ENCODE measurements at places on chromosomes 12 and 14.

- no peak for DNase-seq
Observed at GRCh38 chr14:35234012-35234805, 58.0 kb upstream of the PSMA6 start.

- DNase-seq: no peak
Observed at GRCh38 chr14:90645842-90646443, 170.3 kb downstream of the TTC7B start.

DNA sequence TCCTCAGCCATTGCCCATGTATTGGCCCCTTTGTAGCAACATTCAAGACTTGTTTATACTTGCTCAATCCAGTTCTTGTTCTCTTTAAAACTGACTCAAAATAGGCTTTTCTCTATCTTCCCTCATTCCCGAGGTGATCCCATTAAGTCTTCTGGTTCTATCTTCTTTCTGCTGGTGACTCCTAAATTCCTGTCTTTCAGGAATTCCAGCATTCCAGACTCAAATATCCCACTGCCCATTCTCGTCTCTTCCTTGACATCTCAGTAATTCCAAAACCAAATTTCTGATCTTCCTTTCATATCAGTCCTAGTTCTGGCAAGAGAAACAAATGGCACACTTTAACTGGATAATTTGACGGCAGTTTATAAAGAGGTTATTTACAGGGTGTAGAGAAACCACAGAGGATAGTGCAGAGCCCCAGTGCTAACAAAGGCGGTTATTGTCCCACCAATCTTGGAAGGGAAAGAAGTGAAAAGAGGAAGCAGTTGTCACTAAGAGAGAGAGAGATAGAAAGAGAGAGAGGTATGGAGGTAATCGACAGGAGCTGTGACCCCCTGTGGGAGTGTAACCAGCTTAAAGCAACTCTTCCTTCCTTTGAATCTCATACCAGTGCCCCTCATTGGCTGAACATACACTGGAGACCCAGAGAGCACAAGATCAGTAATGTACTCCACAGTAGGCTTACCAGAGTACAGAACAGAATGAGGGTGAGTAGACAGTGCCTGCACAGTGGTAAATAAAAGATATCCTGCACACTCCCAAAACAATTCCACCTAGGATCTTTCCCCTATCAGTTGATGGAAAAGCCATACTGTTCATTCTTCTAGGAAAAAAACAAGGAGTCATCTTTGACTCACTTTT lies 177.6 kb upstream of the LMNTD1 start:
- no peak for DNase-seq

DNA sequence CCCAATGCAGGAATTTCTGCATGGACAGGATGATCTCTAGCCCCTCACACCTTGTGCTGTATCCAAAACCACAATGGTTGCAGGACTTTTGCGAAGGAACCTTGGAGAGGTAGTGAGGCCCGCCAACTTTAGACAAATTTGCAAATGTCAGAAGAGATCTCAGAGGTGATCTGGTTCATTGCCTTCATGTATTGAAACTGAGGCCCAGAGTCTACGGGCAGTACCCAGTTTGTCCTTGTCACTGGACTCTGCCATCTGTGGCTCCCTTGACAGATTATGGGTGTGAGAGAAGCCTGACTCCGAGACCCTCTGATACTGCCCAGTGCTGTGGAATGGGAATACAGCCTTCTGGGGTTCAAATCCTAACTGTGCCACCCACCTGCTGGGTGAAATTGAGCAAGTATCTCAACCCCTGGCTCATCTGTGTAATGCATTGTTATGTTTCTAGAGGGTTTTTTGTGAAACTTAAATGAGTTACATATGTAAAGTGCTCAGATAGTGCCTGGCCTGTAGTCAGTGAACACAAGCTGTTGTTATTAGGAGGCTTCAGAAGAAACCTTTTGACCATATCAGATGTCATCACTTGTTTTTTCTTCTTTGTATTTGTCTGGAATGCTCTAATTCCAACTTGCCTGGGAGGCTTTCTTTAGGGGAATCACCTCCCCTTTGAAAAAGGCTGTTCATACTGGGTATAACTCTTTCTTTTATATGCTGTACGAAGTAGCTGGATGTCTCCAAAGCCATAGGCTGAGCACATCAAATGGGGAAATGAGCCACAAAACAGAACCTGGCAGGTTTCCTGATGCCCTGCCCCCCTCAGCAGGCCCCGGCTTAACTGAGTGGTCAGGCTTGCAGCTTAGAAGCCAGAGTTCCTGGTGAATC lies 71.4 kb upstream of the SRSF5 start:
- no peak for DNase-seq

- no peak for DNase-seq
Observed at GRCh38 chr14:89339579-89339978, 77.5 kb downstream of the FOXN3 start.

DNA sequence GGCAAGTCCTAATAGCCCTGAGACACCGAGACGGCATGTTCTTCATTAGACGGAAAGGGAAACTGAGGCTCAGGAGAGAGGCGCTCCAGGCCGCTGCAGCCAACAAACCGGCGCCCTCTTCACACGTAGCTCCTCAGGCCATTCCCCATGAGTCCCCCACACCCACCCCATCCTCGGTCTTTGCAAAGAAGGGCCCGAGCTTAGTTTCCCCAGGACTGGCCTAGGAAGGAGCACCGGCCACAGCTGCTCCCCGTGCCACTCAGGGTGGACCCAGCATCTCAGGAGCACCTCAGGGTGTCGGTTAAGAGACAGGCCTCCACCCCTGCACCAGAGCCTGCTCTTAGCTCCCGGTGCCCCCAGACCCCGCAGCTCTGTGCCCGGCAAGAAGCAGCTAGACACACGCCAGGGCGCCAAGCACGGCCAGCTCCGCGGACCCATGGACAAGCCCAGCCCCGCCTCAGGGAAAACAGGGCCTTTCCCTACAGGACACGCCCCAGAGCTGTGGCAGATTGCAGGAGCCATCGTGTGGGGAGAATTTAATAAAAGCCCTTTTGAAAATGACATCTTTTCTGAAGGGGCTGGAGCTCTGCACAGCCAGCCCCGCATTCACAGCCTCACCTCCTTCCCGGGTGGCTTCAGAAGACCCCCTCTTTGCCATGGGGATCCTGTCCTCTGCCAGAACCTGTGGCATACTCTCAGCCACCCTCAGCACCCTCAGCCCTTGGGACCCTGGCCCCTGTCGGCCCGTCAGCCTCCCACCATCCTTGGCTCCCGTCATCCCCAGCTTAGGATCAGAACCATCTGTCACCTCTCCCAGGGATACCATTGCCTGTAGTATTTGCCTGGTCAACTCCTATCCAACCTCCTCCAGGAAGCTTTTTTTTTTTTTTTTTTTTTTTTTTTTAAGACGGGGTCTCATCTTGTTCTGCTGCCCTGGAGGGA lies 59.7 kb downstream of the LGMN start:
- no peak for DNase-seq

DNA sequence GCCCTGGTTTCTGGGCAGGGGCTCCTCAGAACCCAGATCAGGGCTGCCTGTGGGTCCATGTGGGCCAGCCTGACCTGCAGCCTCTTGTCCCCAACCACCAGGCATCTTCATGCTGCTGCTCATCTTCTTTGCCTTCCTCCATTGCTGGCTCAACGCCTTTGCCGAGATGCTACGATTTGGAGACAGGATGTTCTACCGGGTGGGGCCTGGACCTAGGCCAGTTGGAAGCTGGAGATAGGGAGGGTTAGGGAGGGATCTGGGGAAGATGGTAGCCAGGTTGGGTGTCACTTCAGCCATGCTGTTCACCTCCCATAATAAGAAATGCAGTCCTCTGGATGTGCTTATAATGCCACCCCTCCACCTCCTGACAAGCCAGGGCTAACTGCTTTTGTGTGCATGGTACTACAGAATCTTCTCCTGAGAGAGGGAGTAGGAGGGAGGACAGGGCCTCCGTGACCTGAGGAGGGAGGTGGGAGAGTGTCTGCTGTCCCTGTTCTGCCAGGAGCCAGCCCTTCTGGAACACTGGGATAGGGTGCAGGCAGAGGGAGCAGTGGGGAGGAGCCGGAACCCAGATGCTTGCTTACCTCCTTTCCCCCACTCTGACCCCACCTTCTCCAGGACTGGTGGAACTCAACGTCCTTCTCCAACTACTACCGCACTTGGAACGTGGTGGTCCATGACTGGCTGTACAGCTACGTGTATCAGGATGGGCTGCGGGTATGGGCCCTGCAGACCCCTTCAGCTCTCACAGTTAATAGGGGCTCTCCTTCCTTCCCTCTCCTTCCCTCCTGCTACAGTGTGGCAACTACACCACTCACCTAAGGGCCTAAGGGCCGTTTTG lies 17.6 kb downstream of the SOAT2 start:
- DNase-seq: no peak

DNA sequence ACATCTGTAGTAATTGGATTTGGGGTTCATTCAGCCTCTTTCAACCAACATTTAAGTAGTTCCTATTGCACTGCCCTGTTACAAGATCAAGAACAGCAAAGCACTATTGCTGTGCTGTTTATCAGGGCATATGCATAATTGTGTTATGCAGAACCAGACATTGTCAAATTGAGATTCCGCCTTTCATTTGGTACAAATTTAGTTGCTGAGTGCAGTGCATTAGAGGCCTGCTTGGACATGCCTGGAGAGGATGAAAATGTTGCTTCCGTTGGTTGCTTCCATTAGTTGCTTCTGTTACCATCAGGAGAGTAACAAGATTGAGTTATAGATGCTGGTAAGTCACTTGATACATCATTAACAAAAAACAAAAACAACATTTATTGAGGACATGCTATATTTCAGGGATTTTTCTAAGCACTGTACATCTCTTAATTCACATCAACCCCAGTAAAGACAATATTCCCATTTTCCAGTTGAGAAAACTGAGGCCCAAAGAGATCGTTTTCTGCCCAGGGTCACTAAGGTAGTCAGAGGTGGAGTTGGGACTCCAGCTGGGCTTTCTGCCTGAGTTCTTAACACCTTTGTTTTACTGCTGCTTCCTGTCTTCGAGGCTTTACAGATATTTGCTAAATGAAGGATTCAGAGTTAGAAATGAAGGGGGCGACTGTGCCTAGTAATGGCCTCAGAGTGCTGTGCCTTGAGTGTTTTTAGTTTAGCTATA lies 79.3 kb downstream of the PPP2R5C start:
- no peak for DNase-seq

DNA sequence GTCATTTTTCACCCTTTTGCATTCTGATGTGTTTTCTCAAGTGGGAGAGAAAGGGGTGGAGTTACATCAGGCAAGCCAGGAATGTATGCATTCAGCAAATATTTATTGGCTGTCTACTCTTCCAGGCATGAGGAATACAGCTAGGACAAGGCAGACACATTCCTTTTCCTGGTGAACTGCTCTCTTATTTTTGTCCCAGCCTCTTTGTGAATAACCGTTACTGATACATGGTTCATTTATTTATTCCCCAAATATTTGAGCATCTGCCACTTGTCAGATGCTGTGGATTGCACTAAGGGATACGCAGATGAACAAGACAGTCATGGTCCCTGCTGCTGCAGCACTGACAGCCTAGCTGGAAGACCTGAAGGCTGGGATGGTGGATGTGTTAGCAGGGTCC lies 6.1 kb downstream of the PELI2 start:
- DNase-seq: no peak

DNA sequence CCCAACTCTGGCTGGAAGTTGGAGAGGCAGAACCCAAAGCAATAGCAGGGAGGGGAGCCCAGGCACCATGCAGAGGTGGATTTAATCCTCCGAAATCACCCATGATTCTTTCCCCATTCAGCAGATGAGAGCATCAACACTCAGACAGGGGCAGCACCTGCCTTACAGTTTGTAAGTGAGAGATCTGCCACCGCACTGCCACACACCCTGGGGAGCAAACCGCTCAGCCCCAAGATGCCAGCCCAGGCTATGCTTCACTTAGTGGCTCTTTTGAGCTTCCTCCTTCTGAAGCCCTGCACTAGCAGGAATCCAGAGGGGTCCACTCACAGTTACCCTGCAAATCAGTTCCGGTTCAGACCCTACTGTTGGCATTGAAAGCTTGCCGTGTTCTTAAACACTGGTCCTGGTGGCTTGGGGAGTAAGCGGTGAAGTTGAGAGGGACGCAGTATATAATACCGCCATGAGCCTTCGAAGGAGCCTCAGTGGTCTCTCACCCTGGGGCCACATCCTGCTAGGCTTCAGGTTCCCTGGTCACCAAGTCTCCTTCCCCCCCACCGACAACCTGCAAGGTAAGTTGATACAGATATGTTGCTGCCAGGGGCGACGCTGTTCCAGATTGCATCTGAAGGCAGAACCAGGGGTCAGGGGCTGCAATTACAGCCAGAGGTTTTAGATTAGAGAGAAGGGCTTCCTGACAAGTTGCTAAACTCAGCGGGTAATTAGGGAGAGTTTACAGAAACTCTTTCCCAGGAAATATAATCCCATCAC lies 72.0 kb upstream of the CCND2 start:
- DNase-seq: no peak

DNA sequence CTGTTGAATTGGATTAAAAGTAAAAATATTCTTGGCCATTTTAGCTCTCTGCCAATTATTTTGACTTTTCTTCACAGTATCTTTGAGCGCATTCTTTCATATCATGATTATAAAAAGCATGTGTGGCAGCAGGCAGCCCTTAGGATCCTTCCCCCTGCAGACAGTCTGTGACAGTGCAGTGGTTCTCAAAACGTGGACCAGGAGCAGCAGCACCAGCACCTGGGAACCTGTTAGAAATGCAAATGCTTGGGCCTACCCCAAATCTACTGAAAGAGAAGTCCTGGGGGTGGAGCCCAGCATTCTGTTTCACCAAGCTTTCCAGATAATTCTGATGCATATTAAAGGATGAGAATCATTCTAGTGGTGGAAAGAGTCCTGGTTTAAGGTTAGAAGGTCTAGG lies 155.6 kb downstream of the MON2 start:
- no peak for DNase-seq

- no peak for DNase-seq
Observed at GRCh38 chr14:95039993-95040348, 117.4 kb downstream of the DICER1 start.

- DNase-seq: no peak
Observed at GRCh38 chr12:53960187-53961024, 5.7 kb downstream of the HOXC12 start.

GRCh38 chr12:42407306-42407705 lies 81.3 kb downstream of the PPHLN1 start:
- no peak for DNase-seq

DNA sequence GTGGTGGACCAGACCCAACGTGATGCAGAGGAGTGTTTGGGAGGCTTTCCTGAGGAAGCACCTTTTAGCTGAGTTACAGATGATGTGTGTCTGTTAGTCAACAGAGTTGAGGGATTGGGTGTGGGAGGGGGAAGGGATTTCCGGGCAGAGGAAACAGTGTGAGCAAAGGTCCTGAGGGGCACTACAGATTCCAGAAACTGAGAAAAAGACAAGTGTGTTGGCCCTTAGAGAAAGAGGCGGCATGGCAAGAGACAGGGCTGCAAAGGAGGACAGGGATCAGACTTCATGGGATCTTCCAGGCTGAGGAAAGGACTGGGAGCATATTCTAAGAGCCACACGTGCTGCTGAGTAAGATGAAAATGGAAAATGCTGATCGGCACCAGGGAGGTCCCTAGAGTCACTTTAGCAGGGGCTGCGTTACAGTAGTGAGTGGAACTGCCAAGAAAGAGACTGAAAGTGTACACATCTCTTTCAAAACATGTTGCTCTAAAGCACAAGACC lies 9.4 kb upstream of the RPS6KL1 start:
- DNase-seq: no peak

DNA sequence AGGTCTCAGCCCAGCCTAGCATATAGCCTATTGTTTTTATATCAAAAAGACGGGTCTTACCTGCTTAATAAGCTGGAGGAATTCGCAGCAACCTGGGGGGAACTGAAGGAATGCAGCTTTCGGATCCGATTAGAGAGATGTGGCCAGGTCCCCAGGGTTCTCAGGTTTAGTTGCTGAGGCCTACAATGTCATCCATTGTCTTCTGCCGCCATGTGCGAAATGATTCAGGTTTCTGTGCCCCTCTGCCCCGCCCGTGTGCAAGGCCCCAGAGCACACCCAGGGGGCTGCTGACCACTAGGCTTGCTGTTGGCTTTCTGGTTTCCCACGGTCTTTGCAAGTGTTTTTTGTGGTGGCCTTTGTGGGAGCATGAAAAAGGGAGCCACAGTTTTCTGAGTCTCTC lies 154.5 kb upstream of the TBX3 start:
- DNase-seq: no peak

Measured in activated CD4-positive, alpha-beta T cell treated with anti-CD3 and anti-CD28 coated beads, Interleukin-2, amount 50 U/mL, for 16 hours (primary cell).